ENCODE measurements at places on chromosomes 5 and 9. TPM values are rescaled to one million over a fixed set of nuclear protein-coding genes. Genes with fewer than 3 reads are reported as not detected.

Gene HTR4
- not detected for total RNA-seq

Gene ANGPTL2
- total RNA-seq, result 10.6 TPM

Gene CDKN2A
- total RNA-seq, result 0.69 TPM

Gene ORM2
- 0.90 TPM for total RNA-seq

Gene CYLC2
- total RNA-seq, result not detected

Gene FOXI1
- total RNA-seq, result not detected

Gene LURAP1L
- 1.6 TPM for total RNA-seq

Gene MARCOL
- not detected for total RNA-seq

GRCh38 chr5:115170134-115170928 lies 623 bp upstream of the TRIM36 start:
- no peak for DNase-seq
- H3K27me3 ChIP-seq, result peaks cover 15% of the 10 kb centered on the region

- no peak overlapping the region for H3K27ac ChIP-seq
- no peaks in the 10 kb centered on the region for H3K36me3 ChIP-seq
- no peaks in the 10 kb centered on the region for H3K27me3 ChIP-seq
- H3K4me1 ChIP-seq, result no peaks in the 10 kb centered on the region
- DNase-seq, result no peak
- no peak overlapping the region for H3K4me3 ChIP-seq
Observed at GRCh38 chr9:124788542-124789217, 11.7 kb downstream of the OLFML2A start.

DNA sequence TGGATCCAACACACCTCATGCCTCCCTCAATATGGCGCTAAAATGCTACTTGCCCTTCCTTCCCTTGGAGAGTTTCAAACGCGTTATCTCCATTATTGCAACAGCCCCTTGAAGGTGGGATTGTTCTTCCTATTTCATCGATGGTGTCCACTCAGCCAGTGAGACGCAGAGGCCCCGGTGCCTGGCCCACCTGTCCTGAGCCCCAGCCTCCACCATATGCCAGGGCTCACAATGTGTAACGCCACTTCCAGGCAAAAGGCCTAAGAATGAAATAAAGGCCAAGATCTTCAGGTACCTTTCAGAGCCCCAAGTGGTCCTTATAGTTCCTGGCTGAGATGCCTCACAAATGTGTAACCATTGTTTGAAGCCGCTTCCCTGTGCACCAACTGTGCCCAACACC lies 170.7 kb upstream of the PHYKPL start:
- no peak for DNase-seq
- no peaks in the 10 kb centered on the region for H3K27me3 ChIP-seq
- no peak overlapping the region for H3K4me3 ChIP-seq
- no peaks in the 10 kb centered on the region for H3K36me3 ChIP-seq

- no peaks in the 10 kb centered on the region for H3K4me1 ChIP-seq
- no peak for DNase-seq
- H3K36me3 ChIP-seq, result no peaks in the 10 kb centered on the region
- no peak overlapping the region for H3K4me3 ChIP-seq
- H3K27ac ChIP-seq, result no peak overlapping the region
Observed at GRCh38 chr9:137351781-137352501, 49.9 kb upstream of the NRARP start.

DNA sequence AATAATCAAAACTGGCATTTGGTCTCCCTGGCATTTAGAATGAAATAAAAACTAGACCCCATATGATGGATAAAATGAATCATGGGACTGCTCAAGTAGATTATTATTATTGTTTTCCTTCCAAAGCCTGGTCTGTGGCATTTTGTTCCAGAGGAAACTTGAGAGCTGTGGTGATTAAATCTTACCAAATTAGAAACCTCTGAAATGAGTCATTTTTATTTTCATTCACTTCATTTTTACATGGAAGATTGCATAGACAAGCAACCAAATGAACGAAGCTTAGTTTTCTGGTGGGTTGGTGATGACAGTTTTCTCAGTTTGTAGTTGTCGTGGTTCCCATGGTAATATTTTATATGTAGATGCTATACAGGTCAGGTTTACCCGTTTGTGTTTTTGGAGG lies 23.4 kb downstream of the PAM start:
- H3K27ac ChIP-seq, result no peak overlapping the region
- H3K27me3 ChIP-seq, result no peaks in the 10 kb centered on the region
- no peak for DNase-seq
- no peaks in the 10 kb centered on the region for H3K36me3 ChIP-seq
- H3K4me1 ChIP-seq, result no peaks in the 10 kb centered on the region

GRCh38 chr9:94918038-94918753 lies 191.7 kb downstream of the AOPEP start:
- no peaks in the 10 kb centered on the region for H3K27me3 ChIP-seq
- H3K4me1 ChIP-seq, result peaks cover 16% of the 10 kb centered on the region
- no peaks in the 10 kb centered on the region for H3K36me3 ChIP-seq
- no peak overlapping the region for H3K27ac ChIP-seq

DNA sequence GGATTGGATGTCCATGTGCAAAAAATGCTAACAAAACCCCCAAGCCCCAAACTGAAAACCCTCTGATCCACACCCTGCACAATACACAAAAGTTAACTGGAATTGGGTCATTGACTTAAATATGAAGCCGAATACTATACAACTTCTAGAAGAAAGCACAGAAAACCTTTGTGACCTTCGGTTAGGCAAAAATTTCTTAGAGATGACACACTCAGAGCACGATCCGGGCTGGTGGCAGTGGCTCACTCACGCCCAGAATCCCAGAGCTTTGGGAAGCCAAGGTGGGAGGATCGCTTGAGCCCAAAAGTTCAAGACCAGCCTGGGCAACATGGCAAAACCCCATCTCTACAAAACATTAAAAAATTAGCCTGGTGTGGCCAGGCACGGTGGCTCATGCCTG lies 1.8 kb upstream of the DIPK1B start:
- no peak overlapping the region for H3K27ac ChIP-seq
- H3K4me3 ChIP-seq, result no peak overlapping the region
- DNase-seq, result no peak
- H3K27me3 ChIP-seq, result peaks cover 4% of the 10 kb centered on the region
- no peaks in the 10 kb centered on the region for H3K4me1 ChIP-seq

DNA sequence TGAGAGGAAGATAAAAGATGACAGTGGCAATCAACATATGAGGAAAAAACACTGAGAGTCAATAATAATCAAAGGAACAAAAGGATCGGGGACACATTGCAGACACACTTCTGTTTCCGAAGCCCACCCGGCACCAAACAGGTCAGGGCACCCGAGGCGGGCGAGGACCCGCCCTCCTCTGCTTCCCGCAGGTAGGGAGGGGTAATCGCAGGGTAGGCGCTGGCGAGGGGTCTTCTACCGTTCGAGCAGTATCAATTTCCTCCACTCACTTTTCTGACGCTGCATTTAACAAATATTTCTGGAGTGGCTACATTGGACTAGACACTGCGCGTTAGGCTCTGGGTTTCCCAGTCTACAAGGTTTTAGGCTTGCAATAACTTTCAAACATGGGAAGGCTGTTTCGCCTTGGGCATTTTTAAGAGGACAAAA lies 1.3 kb downstream of the TXN start:
- H3K27ac ChIP-seq, result no peak overlapping the region
- H3K27me3 ChIP-seq, result no peaks in the 10 kb centered on the region
- peaks cover 18% of the 10 kb centered on the region for H3K4me1 ChIP-seq
- H3K36me3 ChIP-seq, result no peaks in the 10 kb centered on the region
- DNase-seq, result no peak

- peaks cover 2% of the 10 kb centered on the region for H3K4me1 ChIP-seq
- no peak for DNase-seq
- H3K4me3 ChIP-seq, result no peak overlapping the region
- H3K27ac ChIP-seq, result no peak overlapping the region
Observed at GRCh38 chr5:55601628-55602027, 66.9 kb upstream of the PLPP1 start.

- peaks cover 10% of the 10 kb centered on the region for H3K4me1 ChIP-seq
- H3K27ac ChIP-seq, result no peak overlapping the region
- H3K4me3 ChIP-seq, result no peak overlapping the region
- H3K27me3 ChIP-seq, result peaks cover 33% of the 10 kb centered on the region
- no peak for DNase-seq
Observed at GRCh38 chr9:129623331-129623730, 2.4 kb upstream of the C9orf50 start.

DNA sequence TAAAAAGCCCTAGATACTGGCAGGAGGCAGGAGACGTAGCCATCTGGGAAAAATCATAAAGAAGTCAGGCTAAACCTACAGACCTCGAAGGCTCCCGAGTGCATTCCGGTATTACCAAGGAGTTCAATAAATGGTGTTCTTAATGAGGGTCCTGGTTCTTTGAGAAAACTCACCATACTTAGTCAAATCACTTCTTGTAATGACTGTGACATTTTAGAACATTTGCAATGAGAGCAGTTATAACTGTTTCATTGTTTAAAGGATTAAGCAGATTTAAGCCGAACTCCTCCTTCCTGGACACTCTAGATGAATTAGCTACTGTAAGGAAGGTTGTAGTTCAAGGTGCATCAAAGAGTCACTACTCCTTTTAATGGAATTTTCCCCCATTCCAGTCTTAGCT lies 67.8 kb downstream of the EFNA5 start:
- no peak for DNase-seq
- no peak overlapping the region for H3K4me3 ChIP-seq
- H3K27ac ChIP-seq, result no peak overlapping the region

DNA sequence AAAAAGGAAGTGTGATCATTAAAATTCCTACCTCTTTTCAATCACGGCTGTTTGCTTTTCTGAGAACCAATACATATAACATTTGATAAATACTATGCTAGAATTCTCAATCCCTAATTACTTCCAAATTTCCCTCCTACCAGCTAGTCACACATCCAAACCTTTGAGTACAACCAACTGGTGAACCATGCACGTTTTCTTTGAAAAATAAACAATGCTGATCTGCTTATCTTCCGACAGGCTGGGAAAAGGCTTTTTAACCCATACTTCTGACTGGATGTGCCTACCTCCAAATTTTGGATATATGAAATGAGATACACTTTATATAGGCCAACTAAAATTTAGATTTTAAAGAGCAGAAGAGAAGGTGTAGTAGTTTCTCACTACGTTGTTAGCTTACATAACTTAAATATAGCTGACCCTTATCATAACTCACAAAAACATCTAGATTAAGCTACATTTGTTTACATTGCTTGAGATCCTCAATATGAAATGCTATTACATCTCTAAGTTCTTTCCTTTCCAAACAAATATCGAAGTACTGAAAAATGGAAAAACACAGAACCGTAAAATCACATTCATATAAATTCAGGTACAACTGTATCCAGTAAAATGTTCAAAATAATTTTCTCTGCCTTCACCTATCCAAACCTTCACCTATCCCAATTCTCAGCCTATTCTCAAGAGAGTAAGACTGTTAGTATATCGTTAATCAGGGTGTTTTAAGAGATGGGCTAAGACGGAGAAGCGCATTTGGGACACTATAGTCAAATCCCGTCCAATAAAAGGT lies 2.1 kb downstream of the NR3C1 start:
- no peaks in the 10 kb centered on the region for H3K36me3 ChIP-seq
- no peak for DNase-seq

- H3K4me3 ChIP-seq, result peak overlapping the region; percentile 75
- peaks cover 17% of the 10 kb centered on the region for H3K4me1 ChIP-seq
- H3K27ac ChIP-seq, result no peak overlapping the region
- H3K36me3 ChIP-seq, result no peaks in the 10 kb centered on the region
Observed at GRCh38 chr5:140106805-140107311, 7.1 kb upstream of the PURA start.

GRCh38 chr9:130235558-130236435 lies 29.8 kb upstream of the HMCN2 start:
- H3K4me1 ChIP-seq, result 0 out of 2 replicates have a peak, but pooled peaks cover 7% of the 10 kb centered on the region
- no peak overlapping the region for H3K27ac ChIP-seq
- no peaks in the 10 kb centered on the region for H3K36me3 ChIP-seq
- no peaks in the 10 kb centered on the region for H3K27me3 ChIP-seq
- peak; percentile 95 for DNase-seq

- peaks cover 13% of the 10 kb centered on the region for H3K4me1 ChIP-seq
- peak overlapping the region; percentile 60 for H3K4me3 ChIP-seq
- H3K27me3 ChIP-seq, result peaks cover 87% of the 10 kb centered on the region
Observed at GRCh38 chr5:88661806-88662207, 221.2 kb downstream of the MEF2C start.

GRCh38 chr9:114958844-114959235 lies 28.4 kb upstream of the TNFSF8 start:
- H3K4me3 ChIP-seq, result no peak overlapping the region
- H3K27me3 ChIP-seq, result no peaks in the 10 kb centered on the region
- H3K27ac ChIP-seq, result no peak overlapping the region
- no peak for DNase-seq
- no peaks in the 10 kb centered on the region for H3K4me1 ChIP-seq
- H3K36me3 ChIP-seq, result no peaks in the 10 kb centered on the region

DNA sequence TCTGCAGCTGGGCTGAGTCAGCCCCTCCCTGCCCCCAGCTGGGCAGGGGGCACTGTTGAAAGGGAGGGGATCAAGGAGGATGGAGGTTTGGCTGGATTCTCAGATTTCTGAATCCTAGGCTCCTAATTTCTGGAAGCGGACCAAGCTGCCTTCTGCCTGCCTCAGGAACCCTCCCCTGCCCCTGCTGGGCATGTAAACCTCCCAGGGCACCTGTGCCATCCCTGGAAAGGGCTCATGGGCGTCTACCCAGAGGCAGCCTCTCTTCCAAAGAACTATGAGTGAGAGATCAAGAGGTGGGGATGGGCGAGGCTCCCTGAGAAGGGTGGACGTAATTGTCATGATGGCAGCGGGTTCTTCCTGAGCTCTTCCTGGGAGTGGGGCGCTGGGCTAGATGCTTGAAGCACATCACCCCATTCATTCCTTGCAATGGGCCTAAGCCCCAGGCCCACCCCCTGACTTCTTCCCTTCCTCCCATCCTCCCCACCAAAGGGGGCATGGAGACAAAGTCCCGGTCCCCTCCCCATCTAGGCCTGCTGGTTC lies 21.6 kb downstream of the CSF1R start:
- H3K4me1 ChIP-seq, result peaks cover 4% of the 10 kb centered on the region
- no peak for DNase-seq
- no peak overlapping the region for H3K4me3 ChIP-seq
- H3K27ac ChIP-seq, result no peak overlapping the region
- no peaks in the 10 kb centered on the region for H3K27me3 ChIP-seq

DNA sequence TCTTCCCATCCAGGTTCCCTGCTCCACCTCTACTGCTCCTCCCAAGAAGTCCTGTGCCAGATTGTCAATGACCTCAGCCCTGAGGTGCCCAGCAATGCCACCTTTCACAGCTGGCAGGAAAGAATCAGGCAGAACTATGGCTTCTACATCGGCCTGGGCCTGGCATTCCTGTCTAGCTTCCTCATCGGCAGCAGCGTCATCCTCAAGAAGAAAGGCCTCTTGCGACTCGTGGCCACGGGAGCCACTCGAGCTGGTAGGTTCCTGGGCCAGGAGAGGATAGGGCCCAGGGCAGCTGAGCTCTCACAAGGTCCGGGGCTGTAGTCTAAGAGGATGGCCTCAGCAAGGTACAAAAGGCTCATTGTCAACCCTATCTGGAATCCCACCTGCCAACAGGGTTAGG lies 3.1 kb downstream of the NIPAL4 start:
- peaks cover 3% of the 10 kb centered on the region for H3K4me1 ChIP-seq
- H3K4me3 ChIP-seq, result no peak overlapping the region
- DNase-seq, result no peak
- H3K36me3 ChIP-seq, result no peaks in the 10 kb centered on the region
- H3K27me3 ChIP-seq, result peaks cover 30% of the 10 kb centered on the region

GRCh38 chr5:175378444-175379028 lies 65.4 kb downstream of the DRD1 start:
- H3K27me3 ChIP-seq, result no peaks in the 10 kb centered on the region
- no peaks in the 10 kb centered on the region for H3K36me3 ChIP-seq
- no peak overlapping the region for H3K27ac ChIP-seq
- no peak overlapping the region for H3K4me3 ChIP-seq
- H3K4me1 ChIP-seq, result no peaks in the 10 kb centered on the region

- H3K27me3 ChIP-seq, result no peaks in the 10 kb centered on the region
- no peaks in the 10 kb centered on the region for H3K4me1 ChIP-seq
- H3K4me3 ChIP-seq, result no peak overlapping the region
- no peaks in the 10 kb centered on the region for H3K36me3 ChIP-seq
- no peak for DNase-seq
Observed at GRCh38 chr9:4375424-4376200, 75.7 kb upstream of the GLIS3 start.
